ENCODE measurements at places on chromosomes 6 and 20.
A peak's percentile ranks its signal among the peaks of the same experiment; 100 is the strongest.

DNA sequence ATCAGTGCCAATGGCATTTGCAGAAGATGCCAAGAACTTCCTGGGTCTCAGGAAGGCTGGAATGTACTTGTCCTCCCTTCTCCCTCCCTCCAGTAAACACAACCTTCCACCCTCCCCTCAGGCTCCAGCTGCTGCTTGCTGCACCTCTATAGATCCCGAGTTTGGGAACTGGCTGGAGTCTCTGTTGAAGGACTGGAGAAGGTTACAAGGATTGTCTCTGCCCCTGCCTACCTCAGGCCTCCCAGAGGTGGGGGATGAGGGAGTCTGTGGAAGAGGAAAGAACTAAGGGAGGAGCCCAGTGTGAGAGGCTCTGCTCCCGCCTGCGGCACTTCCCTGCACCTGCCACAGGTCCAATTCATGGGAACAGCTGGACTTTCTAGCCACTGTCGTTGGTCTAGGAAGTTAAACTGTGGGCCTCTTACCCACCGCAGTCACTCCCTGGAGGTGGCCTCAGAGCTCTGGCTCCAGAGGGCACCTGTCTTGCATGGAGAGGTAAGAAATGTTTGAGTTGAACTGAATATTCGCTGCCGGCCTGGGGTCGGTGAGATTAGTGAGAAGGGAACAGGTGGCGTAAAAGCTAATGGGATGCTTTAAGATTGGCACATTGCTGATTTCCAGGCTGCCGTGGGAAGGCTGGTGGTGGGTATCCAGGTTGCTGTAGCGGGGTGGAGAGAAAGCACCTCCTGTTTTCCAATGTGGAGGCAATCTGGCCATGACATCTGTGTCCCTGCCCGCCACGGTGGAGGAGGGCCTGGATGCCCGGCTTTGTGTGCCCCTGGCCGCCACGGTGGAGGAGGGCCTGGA, 54.3 kb downstream of the PPP1R14C start:
- no peak for DNase-seq

DNA sequence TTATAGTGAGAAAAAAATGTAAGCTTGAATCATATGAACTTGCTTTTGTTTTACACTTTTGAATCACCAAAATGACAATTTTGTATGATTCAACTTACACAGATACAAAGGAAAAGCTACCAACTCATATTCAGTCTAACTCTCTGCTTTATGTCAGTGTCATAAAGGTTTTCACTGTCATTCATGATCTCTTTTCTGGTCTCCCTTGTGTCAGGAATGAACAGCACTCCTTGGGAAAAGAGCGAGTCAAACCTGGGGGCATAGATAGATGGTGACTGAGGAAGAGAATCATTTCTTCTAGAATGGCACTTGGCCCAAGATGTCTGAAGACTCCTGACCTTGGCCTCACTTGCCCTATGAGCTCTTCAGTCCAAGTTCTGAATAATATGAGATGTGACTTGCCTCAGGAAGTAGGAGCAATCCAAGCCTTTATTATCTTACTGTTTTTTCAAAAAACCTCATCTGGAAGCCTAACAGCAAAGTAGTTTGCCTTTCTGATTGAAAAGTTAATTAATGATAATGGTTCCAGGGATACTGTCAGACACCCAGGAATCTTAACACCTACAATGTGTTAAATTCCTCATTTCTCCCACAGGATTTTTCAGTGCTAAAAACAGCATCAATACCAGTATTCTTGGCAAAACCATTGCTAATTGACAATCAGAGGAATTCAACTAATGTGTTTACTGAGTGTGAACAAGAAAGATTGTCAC, 270.0 kb upstream of the HSF2 start:
- DNase-seq = no peak

DNA sequence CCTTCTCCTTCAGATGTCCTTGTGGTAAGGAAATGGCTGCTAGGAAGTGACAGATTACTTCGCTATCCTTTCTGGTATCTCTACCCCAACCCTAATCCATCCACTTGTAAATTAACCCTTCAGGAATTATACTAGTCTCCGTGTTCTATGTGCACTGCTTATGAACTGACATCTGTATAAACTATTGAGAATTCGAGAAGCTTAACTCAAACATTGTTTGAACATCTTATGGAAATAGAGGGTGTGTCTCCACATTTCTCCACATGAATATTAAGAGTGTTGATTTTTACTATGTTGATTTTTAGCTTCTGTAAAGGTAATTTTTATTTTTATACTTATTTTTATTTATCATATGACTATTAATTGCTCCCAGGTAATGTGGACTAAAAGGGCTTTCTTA, 457.6 kb upstream of the ZNF337 start:
- DNase-seq = no peak

GRCh38 chr20:44695674-44696300, 19.4 kb upstream of the CCN5 start:
- DNase-seq = no peak

- DNase-seq = peak; percentile 45
Measured at GRCh38 chr20:63896264-63897105, 1.6 kb downstream of the DNAJC5 start.

DNA sequence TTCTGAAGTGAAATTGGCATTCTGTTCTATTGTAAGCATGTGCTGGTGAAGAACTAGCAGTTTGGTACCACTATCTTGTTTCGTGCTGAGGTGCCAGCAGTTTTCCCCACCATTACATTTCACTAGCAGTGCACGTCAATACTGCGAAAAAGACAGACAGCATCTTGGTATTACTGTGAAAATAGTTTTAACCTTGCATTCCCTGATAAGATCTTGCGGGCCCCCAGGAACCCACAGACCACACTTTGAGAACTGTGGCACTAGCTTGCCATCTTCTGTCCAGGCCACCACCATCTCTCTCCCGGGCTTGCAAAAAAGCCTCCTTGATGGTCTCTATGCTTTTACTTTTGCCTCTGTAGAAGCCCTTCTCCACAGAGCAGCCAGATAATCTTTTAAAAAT, 185.7 kb downstream of the BACH2 start:
- DNase-seq = no peak
